ENCODE measurements at places on chromosomes 1 and 21.

DNA sequence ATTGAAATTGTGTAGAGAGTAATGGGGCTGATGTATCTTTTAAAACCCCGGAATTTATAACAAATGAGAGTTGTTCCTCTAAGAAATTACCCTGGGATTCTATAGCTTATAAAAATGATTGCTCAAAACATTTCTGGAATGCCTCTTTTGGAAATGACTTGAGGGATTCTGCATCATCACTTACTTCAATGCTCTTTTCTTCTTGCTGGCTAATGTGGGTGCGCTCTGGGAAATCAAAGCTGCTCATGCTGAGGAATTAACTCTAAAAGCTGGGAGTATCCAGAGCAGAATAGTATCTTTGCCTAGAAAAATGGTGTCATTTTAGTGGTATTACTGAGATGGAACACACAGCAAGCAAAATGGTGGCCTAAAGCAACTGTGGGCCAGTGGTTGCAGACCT lies 23.0 kb upstream of the TBX15 start:
- DNase-seq, result no peak

DNA sequence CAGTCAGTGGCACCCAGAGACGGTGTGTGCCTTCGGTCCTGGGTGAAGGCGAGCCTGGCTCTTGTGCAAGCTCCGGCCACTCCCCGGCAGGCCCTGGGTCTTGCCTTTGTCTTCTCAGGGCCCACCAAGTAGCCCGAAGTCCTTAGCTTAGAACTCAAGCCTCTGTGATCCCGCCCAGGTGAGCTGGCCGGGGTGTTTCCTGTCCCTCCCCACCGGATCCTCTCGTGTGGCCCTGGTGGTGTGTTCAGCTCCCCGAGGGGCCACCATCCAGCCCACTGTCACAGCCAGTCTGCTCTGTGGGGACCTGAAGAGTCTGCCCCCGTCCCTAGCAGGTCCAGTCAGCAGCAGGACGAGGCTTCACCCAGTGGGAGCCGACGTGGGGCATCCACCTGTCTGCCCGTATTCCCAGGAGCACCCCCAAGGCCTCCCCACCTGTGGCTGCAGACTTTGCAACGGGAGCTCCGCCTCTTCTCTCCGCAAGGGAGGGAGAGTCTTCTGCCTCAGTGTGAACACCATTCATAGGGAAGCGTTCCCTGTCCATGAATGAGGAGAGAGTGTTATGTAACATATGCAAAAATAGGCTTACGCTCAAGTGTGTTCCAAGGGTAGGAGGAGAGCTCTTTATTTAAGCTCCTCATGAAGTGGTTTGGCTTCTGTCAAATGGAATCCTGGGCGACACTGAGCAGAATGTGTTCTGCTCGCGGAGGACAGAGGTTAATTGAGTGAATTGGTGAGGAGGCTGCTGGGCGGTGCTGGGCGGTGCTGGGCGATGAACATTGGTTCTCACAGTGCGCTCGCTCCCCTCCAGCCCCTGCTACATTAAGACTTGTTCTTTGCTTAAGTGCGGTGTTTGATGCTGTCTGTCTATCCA lies 108.9 kb downstream of the CRYAA start:
- no peak for DNase-seq

- peak; percentile 19 for DNase-seq
Observed at GRCh38 chr1:3319874-3320245, 134.6 kb upstream of the ARHGEF16 start.

GRCh38 chr1:33045814-33046213 lies 9.1 kb upstream of the AK2 start:
- DNase-seq, result no peak

- no peak for DNase-seq
Observed at GRCh38 chr1:228334954-228335353, 71.7 kb downstream of the TRIM11 start.

GRCh38 chr1:78176448-78176847 lies 130.7 kb downstream of the GIPC2 start:
- no peak for DNase-seq

DNA sequence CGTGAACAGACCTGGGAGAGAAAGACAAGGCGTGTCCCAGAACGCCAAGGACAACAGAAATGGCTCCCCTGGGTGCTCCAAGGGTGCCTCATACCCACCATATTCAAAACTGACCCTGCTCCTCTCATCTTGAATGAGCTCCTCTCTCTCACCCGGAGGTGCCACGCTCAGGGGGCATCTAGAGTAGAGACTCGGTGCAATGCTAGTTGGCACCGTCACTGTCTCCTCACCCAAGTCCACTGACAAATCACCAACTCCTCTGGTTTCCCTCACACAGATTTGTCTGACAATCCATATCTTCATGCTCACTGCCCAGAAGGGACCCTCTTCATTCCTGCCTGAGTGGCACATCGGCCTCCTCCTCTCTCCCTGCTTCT lies 5.0 kb downstream of the TMEM125 start:
- no peak for DNase-seq

DNA sequence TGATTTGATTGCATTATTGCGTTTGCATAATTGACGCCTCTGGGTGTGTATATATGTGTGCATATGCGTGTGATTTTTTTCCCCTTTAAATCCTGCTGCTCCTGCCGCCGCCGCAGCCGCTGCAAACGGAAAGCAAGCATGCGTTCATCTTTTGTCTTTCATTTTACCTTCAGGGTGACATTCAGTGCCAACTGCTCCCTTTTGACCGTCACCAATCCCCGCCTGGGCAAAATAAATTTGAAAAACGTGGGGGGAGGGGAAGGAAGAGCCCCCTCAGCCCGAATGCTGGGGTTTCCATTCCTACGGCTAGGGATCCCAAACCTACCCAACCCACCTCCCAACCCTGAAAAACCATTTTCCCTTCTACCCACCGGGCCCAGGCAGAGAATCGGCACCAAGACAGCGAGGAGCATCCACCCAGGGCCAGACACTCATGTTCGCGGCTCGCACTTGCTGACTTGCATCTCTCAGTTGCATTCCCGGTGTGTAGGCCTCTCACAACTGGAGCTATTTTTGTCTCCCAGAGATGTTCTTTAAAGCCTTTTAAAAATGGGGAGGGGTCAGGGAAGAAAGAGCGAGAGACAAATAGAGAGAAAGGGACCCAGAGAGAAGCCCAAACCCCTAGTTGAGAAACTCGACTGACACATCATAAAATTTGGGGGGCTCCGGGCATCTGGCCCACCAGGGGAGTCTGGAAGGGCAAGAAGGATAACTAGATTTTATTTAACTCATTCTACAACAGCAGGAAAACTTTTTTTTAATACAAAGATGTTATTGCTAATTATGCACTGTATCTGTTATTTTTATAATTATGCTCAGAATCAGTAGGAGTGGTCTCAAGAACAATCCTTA lies 367.1 kb upstream of the ESRRG start:
- DNase-seq, result no peak

- DNase-seq, result no peak
Observed at GRCh38 chr1:234990874-234991801, 137.5 kb downstream of the TOMM20 start.

- no peak for DNase-seq
Observed at GRCh38 chr1:108877348-108878159, 769 bp downstream of the GPSM2 start.

DNA sequence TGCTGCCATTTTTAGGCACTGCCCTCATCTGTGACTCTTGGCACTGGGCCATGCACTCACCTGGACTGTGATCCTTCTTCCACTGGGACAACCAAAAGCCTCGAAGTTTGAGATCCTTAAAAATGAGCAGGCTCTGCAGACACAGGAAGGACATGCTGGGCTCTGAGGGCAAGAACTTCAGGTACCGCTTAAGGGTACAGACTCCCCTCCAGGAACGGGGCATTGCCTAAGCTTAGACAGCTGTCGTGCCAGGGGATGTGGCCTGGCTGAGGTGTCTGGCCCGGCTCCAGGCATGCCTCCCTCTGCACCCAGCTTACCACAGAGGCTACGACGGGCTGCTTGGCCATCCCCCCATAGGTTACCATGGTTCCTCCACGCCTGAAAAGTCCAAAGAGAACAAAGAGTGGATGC lies 14.2 kb upstream of the SRSF4 start:
- no peak for DNase-seq

- DNase-seq, result no peak
Observed at GRCh38 chr1:19616489-19616888, 27.6 kb upstream of the NBL1 start.

- peak; percentile 59 for DNase-seq
Observed at GRCh38 chr21:32772281-32773047, 909 bp upstream of the PAXBP1 start.

- DNase-seq, result no peak
Observed at GRCh38 chr1:97094247-97094972, 372.8 kb downstream of the PTBP2 start.

- no peak for DNase-seq
Observed at GRCh38 chr1:35506960-35507912, 50.0 kb downstream of the KIAA0319L start.

- DNase-seq, result no peak
Observed at GRCh38 chr1:76856104-76856503, 11.2 kb upstream of the ST6GALNAC5 start.

Data from stimulated activated CD4-positive, alpha-beta T cell treated with anti-CD3 and anti-CD28 coated beads, Interleukin-12 subunit alpha, Interleukin-12 subunit beta, amount 100 ng/mL, for 48 hours (primary cell).